ENCODE measurements at places on chromosomes 4 and X.

DNA sequence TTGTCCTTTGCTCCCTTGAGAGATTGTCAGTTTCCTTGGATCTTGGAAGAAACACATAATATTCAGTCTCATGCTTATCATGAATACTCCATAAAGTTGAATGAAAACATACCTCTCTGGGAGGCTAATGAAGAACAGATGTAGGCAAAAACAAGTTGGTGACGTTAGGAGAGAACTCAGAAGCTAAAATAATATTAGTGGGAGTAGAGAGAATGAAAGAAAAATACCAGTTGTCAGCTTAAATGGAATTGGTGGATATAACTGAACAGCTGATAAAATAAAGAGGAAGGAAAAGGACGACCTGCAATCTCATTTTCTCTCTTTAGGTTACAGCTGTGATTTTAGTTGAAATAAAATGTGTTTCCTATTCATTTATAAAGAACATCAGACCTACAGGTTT is 124.8 kb downstream of the SNCA start:
- peak; percentile 29 for DNase-seq

- no peak for DNase-seq
These were observed 192.2 kb upstream of the TLL1 start for GRCh38 chr4:165680821-165681220.

GRCh38 chr4:6909970-6910339 is 329 bp downstream of the TBC1D14 start:
- DNase-seq: no peak

GRCh38 chrX:139200793-139201192 is 329.7 kb upstream of the F9 start:
- DNase-seq: peak; percentile 74

DNA sequence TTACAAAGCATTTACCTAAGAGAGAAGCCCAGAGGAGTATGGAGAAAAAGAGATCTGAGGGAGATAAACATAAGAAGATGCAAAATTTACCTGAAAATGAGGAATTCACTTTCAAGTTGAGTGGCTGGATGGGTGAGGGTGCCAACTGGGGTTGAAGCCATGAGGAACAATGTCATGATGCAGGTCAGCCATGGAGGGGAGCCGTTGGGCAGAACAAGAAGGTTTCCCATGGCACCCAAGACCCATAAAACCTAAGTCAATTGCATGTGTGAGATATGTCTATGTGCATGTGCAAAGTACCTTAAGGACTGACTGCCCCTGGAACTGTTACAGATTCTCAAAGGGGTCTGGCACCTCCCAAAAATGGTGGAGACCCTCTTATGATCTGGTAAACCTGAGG is 46.6 kb upstream of the PRRG1 start:
- DNase-seq: no peak

- no peak for DNase-seq
These were observed 7.8 kb downstream of the ARAF start for GRCh38 chrX:47568656-47569295.

DNA sequence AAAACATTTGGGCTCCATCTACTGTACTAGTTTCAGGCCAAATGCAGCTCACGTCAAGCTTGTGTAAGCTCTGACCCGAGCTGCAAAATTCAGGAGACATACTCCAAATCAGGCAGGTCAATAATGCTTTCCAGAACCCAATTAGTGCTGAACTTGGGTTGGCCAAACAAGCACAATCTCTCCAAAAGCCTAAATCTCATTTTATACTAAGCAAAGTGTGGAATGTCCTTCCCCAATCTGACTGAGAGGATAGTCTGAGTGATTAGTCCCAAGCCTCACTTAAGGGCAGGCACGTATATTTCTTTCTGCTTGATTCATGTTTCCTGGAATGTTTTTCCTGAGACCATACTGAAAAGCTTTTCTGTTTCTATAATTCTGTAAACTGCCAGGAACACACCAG is 79.9 kb downstream of the NKX6-1 start:
- DNase-seq: peak; percentile 28

DNA sequence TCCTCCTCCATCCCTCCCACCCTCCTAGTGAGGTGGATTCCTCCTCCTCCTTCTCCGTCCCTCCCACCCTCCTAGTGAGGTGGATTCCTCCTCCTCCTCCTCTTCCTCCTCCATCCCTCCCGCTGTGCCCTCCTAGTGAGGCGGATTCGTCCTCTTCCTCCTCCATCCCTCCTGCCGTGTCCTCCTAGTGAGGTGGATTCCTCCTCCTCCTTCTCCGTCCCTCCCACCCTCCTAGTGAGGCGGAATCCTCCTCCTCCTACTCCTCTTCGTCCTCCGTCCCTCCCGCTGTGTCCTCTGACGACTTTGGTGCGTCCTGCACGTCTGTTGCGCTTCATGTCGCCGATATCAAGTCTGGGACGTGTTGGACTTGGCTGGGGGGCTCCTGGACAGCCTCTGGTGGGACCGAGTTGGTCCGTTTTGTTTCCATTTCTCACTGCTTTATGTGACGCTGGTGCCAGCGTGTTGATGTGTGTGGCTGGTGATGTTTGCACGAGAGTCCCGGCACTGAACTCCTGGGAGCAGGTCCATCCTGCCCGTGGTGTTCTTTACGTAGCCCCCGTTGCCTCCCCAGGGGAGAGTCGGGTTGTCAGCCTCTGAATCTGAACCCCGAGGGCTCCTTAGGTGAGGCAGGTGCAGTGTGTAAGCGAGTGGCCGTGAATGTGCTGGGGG is 5.4 kb downstream of the AKAP17A start:
- DNase-seq: no peak

GRCh38 chr4:45409536-45409935 is 683.2 kb upstream of the GNPDA2 start:
- peak; percentile 13 for DNase-seq

Measured in muscle of leg (tissue), 16 donors.